ENCODE measurements at places on chromosomes 16 and 17.

GRCh38 chr16:63216696-63217423 lies 1180.6 kb upstream of the CDH8 start:
- no peak for DNase-seq

DNA sequence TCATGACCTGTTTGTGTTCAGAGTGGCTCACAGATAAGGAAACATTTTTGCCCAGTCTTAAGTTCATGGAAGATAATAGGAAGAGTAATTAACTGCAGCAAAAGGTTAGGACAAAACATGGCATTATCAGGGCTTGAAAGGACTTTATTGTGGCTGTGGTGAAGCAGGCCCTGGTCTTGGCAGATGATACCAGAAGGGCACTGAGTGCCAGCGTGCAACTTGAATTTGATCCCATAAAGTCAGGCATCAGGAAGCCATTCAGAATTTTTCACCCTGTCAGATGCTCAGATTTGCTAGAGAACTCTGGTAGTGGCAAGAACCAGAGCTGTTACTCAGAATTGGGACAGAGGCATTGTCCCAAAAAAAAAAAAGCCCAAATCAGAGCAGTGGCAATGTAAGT lies 11.2 kb upstream of the COG7 start:
- no peak for DNase-seq

GRCh38 chr17:7218166-7218565 lies 1.5 kb downstream of the DLG4 start:
- DNase-seq, result no peak

- DNase-seq, result no peak
Observed at GRCh38 chr16:57446531-57447185, 527 bp downstream of the CIAPIN1 start.

DNA sequence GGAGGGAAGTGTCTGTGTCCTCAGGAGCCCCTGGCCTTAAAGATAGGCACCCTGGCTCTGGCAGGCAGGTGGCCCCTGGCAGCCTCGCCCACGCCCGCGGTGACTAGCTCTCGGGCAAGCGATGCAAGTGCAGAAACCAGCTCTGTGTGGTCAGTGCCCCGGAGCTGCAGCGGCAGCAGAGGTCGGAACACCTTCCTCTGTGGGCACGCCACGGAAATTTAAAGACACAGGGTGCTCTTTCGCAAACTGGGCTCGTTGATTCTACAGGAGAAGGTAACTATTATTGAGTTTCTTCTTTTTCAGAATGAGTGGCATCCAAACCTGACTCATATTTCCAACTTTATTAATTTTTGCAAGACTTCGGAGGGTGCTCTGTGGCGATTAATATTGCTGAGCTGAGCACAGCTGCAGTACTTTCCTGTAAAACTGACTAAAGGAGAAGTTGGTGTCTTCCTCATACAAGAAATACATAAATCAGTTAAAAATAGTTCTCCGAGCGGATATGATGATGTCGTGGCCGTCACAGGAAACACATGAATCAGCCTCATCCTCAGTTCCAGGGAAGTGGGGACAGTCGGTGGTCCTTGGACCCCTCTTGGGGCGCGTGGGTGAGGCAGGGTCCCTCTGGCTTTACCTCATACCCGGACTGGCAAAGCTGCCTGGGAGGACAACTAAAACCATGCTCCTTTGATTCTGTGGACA lies 120.2 kb downstream of the METRNL start:
- peak; percentile 17 for DNase-seq

DNA sequence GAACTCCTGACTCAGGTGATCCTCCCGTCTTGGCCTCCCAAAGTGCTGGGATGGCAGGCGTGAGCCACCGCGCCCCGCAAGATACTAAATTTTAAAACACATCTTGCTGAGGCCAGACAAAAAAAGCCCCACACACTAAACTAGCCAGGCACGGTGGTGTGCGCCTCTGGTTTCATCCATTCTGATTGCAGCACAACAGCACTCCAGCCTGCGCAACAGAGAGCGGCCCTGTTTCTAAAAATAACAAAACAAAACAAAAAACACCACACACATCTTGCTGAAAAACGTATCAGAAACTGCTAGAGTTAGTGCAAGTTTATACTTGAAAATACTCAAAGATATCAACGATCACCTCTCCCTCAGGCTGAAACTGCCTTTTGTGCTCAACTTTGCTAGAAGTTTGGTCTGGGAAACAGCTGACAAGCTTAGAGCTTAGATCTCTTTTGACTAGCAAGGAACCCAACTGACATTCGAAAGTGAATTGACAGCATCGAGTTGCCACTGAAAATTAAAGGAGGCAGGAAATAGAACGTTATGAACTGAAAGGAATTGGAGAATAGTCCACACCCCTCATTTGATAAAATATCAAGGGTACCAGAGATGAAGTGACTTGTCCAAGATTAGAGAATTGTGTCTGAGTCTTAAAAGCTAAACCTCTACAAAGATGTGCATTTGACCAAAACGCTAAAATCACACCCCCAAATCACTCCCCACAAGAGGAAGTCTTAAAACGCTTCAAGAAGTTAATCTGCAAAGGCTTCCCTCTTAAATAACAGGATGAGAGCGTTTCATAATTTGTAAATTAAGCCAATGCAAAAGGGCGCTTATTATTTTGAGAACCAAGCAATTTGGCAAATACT lies 908 bp downstream of the COG4 start:
- DNase-seq, result no peak

DNA sequence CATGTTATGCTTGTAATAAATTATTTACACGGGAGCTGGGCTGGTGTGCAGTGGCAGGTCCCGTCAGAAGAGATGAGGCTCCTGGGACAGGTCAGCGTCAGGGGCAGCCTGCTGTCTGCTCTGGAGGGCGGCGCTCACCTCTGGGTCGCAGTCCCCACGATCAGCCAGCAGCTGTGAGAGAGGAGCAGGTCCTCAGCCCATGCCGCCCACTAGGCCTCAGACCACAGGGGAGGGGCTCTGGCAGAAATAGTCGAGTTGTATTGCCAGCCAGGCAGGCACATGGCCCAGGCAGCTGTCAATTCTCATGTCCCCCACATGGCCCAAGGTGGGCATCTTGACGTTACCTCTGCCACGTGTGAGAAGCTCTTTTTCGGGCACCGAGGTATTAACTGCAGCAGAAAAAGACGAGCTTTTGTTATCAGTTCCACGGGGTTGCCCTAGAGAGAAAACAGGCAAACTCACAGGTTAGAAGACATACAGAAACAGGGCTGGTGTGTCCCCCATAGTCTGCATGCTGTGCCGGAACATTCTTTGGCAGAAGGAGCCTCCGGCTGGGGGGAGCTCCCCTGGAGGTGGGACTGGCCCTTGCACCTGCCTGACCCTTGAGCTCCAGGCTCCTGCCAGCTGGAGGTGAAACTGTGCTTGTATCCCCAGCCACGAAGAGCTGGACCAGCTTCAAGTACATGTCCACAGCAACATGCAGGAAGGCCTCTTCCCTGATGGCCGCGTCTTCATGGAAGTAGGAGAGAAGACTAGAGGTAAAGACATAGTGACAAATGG lies 17.4 kb downstream of the ZNF276 start:
- DNase-seq, result no peak

- DNase-seq, result no peak
Observed at GRCh38 chr16:11379420-11379819, 34.2 kb downstream of the RMI2 start.

GRCh38 chr17:9285602-9286427 lies 264.5 kb downstream of the NTN1 start:
- no peak for DNase-seq

DNA sequence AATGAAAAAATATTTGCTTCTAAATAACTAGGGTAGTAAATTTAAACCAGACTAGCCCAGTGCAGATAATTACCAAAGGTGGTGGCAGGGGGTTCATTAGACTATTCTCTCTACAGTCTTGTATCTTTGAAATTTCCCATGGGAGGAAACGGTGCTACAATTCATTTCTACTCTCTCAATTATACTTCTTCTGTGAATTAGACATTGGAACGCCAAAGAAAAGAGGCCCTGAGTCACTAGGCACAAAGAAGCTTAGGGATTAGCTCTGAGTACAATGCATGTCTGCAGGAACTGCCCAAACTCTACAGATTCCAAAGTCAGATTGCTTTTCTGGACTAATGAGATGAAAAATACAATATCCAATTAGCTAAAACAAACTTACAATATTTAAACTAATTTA lies 30.7 kb upstream of the ARL6IP1 start:
- DNase-seq, result no peak

DNA sequence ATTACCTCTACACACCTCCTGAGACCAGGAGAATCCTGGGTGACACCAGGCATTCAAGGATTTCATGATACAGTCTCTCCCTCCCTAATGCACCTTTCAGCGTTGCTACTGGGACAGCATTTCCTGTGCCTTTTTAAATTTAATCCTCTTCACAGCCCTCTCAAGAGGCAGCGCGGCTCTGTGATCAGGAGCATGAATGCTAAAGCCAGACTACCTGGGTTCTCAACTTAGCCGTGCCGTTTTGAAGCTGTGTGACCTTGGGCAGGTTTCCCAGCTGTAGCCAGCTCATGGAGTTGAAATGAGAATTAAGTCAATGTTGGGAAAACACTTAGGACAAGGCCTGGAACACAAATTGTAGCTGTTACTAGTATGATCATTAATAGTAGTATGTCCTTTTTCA lies 191.8 kb downstream of the XYLT1 start:
- DNase-seq, result no peak

GRCh38 chr16:71628810-71629209 lies 2.8 kb downstream of the MARVELD3 start:
- DNase-seq, result no peak
